ENCODE measurements at places on chromosomes 11 and 22. TPM values are rescaled to one million over a fixed set of nuclear protein-coding genes. Genes with fewer than 3 reads are reported as not detected.

Gene PAX6
- total RNA-seq = 0.07 TPM

Gene DNAJB13
- total RNA-seq = 0.37 TPM

Gene TSGA10IP
- not detected for total RNA-seq

Gene APOL1
- total RNA-seq = 37.2 TPM

All from activated CD4-positive, alpha-beta T cell treated with anti-CD3 and anti-CD28 coated beads for 36 hours (primary cell).